NCI-H510A (cell line): ENCODE measurements at places on chromosomes 5 and 9.

GRCh38 chr5:135834639-135835529, at the start of gene SLC25A48:
SLC25A48 (plus strand) TSS chr5:135834663; CDS start chr5:135834848, 185 bp downstream.
- peak; percentile 66 for DNase-seq

DNA sequence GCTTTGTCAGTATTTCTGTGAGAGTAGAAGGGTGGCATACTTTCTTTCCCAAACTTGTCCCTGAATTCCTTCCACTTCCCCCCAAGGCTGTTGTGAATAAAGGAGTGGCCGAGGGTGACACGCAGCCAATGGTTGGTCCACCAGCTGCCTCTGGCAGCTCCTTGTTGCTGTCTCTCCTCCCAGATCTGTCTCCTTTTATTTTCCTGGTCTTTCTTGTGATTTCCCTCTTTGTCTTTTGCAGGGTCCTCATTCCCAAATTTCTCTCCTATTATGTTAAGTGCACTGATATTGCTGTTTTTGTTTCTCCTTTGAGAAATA, 137.5 kb upstream of the HMHB1 start:
- no peak for DNase-seq

GRCh38 chr9:126411948-126412284, 85.3 kb downstream of the MVB12B start:
- no peak for DNase-seq

DNA sequence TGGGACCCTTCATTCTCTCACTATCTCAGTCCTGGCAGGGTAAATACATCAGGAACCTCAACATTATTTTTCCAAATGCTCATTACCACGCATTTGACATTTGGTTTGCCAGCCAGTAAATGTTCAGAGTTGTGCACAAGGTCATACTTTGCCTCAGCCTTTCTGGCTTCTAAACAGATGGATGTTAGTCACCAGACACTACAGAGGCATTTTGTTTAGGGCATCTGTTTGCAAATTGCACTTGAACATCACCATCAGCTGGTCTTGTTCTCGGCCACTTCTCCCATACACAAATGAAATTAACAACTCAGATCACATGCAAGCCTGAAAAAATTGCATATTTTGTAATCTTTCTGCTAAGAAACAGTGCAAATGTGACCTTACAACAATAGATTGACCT, 75.0 kb upstream of the SLC1A1 start:
- no peak for DNase-seq

GRCh38 chr5:149200355-149200754, 59.1 kb downstream of the ABLIM3 start:
- no peak for DNase-seq

DNA sequence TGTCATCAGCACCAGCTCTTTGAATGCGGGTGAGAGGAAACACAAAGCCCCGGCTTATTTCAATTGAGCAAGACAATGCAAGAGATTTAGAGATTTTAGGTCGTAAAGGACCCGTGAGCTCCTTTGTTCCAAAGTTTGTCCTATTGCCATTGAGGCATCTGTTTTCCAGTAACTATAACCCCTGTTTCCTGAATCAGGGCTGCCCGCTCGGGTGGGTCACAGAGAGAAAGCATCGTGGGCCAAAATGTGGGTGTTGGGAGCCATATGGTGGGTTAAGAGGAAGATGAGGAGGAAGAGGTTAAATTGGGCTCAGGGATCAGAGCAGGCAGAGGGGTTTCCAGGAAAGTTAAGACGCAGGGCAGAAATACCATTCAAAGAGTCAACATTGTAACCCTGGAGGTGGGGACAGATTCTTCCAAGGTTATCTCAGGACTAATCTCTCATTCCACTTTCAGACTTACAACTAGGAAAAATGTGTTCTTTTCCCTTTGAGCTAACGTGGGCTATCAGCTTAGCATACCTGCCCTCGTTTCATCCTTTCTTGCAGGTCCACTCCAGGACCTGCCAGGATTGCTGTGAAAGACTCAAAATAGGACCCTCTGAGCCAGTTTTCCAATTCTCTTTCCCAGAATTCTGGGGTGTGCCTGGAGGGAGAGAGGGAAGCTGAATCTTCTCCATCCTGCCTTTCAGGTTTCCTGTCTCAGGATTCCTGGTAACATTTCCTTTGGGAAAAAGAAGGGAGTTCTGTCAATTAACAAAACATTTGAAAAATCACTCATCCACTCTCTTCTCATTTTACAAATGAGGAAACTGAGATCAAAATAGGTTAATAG, 95.5 kb upstream of the TAF11L2 start:
- no peak for DNase-seq

GRCh38 chr5:126969548-126969947, 60.8 kb downstream of the MARCHF3 start:
- DNase-seq, result no peak

GRCh38 chr5:57383093-57383861, 99.3 kb downstream of the ACTBL2 start:
- no peak for DNase-seq

- no peak for DNase-seq
These were observed 252.9 kb upstream of the SLC24A2 start for GRCh38 chr9:20041697-20042081.

- DNase-seq, result no peak
These were observed 172.3 kb upstream of the RFX3 start for GRCh38 chr9:3698076-3698475.
